ENCODE measurements at places on chromosomes 12 and 14.

DNA sequence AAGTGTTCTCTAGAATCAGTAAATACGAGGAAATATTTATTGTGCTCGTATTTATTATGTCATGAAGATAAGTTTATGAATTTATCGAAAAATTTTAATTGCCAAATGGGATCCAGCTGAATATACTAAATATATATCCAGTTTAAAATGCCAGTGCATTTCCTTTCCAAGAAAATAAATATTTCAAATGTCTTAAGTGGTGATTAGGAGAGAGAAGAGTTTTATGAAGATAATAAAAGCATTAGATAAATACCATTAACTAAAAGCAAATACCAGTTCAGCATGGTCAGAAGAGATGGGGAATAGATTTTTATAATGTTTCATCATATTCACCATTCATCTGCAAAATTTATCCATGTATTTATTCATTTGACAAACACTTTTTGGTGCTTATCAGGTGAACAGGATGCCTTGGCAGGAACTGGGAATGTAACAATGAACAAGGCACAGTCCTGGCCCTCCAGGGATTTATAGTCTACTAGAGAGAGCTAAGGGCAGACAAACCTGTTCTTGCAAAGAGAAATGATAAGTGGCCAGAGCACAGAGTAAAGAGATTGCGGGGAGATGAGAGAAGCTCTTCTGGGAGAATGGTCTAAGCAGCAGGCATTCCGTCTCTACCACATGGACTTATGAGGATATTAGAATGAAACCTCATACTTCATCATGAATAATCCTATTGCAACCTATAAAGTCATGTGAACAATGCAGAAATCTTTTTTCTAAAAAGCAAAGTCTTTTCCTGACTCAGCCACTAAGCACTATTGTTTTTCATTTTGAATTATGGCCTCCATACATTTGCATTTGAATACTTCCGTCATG lies 143.7 kb upstream of the ABCD2 start:
- DNase-seq: peak; percentile 6

GRCh38 chr12:69254046-69254445 lies 14.7 kb downstream of the CPSF6 start:
- DNase-seq: peak; percentile 63

DNA sequence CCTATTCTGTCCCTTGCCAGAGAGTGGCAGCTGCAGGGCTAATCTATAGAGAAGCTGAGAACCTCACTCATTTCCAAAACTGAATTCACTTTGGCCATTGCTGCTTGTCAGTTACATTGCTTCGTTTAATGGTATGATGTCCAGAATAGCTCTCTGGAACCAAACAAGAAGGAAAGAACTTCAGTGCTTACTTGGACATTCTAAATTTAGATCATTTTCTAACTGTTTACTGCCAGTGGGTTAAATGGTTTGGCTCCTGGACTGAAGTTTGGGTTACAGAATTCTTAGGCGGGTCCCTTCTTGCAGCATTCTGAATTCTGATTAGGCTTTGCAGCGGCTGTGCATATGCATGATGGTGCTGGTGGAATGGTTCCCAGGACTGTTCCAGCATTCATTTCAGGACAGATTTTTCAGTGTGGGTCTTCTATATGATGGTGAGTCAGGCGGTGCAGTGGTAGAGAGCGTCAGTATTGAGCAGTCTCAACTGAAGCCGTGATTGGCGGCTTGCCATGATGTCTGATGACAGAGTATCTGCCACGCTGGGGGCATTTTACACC lies 148.7 kb downstream of the DYRK2 start:
- DNase-seq: no peak

GRCh38 chr14:61609191-61609843 lies 86.0 kb upstream of the HIF1A start:
- DNase-seq: peak; percentile 67

- DNase-seq: peak; percentile 86
Measured at GRCh38 chr12:109518820-109519665, 41.6 kb downstream of the UBE3B start.

GRCh38 chr12:16171348-16171747 lies 106.1 kb downstream of the SLC15A5 start:
- no peak for DNase-seq

DNA sequence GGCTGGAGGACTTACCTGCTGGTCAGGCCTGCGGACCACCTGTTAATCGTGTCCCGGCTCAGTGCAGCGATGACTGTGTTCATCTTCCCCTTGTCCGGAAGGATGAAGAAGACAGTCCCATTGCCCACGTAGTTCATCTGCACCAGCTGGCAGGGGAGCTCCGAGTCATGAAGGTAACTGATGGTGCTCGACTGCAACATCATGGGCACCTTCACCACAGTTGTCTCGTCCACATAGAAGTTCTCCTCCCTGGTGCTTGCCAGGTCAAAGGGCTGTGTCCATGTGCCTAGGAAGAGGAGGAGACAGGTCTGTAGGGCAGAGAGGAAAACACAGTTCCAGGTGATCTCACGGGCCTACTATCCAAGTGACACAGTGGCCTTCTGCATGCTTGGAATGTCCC lies 13.4 kb downstream of the SERPINA6 start:
- DNase-seq: no peak

DNA sequence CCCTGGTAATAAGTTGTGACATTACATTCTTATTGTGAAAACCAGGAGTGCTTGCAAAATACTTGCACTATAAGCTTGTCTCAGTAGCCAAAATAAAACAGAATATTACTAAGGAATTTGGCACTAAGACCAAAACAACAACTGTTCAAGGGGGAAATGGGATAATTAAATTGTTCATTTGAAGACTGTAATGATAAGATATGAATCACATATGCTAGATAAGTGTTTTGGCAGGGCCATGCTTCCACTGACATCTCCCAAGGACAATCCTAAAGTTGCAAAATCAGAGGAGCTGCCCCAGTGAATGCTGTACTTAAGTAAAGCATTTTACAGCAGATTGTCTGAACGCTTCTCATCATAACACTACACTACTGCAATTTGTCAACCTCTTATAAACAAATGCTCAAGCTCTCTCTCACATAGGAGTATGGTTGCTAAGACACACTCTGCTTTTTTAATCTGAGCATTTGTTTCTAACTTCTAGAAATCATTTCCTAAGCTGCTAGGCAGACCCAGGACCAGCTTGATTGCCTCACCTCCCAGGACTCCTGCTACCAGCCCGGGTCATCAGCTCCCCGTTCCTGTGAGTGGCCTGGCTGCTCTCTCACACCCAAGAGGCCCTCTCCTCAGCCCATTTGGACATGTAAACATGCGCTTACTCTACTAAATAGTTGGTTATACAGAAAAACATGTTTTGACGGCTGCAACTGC lies 191.5 kb downstream of the PAX9 start:
- DNase-seq: peak; percentile 95

- no peak for DNase-seq
Measured at GRCh38 chr12:82728710-82729109, 42.0 kb downstream of the TMTC2 start.
